CD4-positive, alpha-beta T cell treated with Interleukin-2 at 100 ng/mL for 4 hours (primary cell): ENCODE measurements at places on chromosomes 1 and 21.

DNA sequence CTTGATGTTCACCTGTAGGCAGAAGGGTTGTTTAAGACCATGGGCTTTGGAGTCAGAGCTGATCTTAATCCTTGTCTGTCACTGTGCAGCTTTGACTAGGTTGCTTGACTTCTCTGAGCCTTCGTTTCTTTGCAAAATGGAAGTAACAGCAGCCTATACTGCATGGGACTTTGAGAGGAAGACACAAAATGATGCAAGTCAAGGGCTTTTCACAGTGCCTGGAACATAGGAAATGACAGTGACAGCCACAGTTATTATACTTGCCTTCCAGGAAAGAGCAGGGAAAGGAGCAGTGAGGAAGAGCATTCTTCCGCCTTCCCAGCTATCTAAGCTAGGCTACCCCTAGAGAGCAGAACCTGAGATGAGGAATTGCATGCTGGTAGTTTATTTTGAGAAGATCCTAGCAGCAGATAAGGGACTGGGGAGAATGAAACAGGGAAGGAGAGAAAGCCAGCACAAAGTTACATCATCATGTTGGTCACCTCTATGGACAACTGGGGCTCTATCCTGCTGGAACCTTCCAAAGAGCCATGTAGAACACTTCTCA is 3.1 kb downstream of the CSF3R start:
- no peak for DNase-seq

DNA sequence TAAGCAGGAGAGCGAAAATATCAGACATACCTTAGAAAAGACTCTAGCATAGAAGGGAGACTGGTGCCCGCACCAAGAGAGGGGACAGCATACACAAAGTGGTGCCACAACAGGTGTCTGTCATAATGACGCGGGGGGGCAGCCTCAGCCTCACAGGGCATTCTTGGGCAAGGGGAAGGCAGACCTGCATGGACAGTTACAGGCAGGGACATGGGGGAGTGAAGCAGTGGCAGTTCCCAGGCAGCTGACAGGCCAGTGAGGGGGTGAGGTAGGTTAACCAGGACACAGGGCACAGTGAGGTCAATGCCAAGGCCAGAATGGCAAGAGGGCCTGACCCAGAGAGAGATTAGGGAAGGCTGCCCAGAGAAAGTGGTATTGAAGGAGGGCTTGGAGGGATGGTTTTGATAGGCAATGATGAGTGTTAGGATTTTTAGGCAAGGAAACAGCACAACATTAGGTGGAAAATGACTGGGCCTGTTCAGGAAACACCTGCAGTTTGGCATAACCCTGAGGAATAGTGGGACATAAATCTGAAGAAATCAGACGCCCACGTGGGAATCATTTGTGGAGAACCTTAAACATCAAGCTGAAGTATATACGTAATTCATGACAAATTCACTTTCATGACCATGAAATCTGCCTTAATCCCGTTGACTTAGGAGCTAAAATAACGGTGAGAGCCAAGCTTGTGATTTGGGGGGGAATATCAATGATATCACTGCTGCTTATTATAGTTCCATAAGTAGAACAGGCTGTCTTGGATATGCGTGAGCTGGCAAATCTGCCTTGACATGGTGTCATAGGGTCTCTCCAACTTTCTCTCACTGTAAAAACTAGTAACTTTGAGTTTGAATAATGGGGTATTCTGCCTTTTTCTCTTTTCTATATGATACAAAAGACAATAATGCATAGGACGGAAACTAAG is 8.9 kb downstream of the PTPN14 start:
- DNase-seq, result no peak

GRCh38 chr1:91877574-91878208 is 8.3 kb downstream of the TGFBR3 start:
- no peak for DNase-seq

- DNase-seq, result no peak
These were observed 39.9 kb downstream of the KCNC4 start for GRCh38 chr1:110250008-110250407.

DNA sequence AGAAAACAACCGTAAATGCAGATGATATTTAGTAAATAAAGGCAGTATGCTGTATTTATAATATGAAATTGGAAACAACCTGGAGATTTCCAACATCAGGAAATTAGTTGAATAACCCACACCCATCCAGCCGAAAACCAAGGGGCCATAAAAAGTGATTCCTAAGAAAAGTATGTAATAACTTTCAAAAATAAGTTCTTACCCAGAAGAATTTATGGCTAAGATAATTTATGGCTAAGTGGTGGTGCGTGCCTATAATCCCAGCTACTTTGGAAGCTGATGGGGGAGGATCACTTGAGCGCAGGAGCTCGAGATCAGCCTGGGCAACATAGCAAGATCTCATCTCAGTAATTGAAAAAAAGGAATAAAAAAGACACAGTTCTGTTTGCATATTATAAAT is 43.2 kb downstream of the TMCO4 start:
- no peak for DNase-seq

DNA sequence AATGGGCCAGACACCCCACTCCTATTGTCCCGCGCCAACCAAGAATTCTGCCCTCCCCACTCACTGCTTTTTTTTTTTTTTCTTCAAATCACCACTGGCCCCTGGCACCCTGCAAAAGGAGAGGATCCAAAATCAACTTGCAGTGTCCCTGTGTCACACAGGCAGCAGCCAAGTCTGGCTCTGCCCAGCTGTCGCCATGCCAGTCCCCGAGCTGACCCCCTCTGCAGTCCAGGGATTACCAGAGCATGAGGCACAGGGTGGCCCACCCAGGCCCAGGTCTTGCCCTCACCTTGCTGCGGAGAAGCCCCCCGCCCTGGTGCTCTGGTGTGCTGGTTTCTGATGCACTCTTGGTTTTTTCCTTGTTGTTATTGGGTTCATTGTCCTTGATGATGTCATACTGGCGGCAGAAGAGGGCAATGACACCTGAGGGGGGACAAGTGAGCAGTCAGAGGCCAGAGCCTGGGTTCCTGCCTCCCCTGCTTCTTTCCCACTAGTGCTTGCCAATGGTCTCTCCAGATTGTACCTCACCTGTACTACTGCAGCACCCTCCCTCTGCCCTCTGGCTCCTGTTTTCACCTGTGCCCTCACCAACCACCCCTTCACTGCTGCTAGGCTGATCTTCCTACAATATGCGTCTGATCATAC is 6.2 kb downstream of the FNDC5 start:
- DNase-seq, result no peak

DNA sequence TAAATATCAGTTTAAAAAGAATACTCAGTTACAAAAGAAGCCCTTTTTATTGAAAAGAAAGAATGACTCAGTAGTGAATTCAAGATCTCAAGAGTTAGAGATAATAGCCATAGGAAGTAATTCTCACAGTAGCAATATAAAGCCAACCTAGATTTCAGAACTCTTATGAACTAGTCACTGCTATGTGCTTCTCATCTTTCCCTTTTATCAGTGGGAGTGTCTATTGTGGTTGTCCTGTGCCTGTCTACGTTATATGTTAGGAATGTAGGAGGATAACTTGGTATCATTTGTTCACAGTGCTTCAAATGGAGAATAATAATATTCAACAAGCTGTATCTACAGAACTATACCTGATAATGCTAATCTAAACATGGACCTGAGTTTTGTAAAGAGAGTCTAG is 73.1 kb upstream of the RGS21 start:
- no peak for DNase-seq

GRCh38 chr1:147812799-147813198 is 52.4 kb upstream of the GJA5 start:
- DNase-seq, result no peak

GRCh38 chr1:38360807-38361206 is 314.2 kb upstream of the POU3F1 start:
- DNase-seq, result no peak

GRCh38 chr1:221284028-221284427 is 404.8 kb downstream of the HLX start:
- DNase-seq, result no peak

DNA sequence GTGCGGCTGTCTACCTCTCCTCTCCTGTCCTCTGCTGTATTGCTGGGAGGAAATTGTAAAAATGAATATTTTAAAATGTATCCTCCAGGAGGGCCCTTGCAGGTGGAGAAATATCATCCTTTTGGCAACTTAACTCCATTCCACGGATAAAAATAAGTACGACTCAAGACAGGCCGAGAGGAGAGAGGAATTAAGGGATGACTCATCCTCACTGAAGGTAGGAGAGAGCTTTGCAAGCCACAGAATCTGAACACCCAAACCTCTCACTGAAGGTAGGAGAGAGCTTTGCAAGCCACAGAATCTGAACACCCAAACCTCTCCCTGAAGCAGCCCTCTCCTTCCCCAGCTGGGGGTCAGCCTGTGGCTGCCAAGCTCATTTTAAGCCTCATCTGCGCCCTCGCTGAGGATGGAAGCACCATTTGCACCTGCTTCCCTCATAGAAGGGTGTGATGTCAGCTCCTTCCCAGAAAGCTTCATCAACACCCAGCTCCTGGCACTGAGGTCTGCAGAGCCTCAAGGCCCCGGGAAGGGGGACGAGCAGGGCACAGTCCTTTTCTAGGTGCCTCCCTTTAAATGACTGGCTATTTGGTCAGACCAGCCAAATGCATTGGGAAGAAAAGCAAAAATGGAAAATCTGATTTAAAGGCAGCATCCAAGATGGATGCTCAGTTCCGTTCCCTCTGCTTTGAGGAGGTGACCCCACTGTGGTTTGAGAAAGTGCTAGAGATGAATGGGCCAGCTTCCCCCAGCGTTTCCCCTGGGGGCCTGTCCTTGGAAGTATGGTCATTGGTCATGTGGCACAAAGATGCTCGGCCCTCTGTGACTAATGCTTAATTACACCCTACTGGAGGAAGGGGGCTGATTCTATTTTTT is 12.9 kb upstream of the SELENON start:
- DNase-seq, result no peak

DNA sequence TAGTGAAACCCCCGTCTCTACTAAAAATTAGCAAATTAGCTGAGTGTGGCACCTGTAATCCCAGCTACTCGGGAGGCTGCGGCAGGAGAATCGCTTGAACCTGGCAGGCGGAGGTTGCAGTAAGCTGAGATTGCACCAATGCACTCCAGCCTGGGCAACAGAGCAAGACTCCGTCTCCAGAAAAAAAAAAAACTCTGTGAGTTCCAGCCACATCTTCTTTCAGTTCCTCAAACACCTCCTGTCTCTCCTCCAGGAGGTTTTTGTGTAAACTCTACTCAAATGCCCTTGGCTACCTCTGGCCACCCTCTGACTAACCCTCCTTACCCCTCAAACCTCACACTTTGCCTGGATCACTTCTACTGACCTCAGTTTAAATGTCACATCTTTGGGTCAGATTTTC is 38.1 kb downstream of the RCSD1 start:
- no peak for DNase-seq

DNA sequence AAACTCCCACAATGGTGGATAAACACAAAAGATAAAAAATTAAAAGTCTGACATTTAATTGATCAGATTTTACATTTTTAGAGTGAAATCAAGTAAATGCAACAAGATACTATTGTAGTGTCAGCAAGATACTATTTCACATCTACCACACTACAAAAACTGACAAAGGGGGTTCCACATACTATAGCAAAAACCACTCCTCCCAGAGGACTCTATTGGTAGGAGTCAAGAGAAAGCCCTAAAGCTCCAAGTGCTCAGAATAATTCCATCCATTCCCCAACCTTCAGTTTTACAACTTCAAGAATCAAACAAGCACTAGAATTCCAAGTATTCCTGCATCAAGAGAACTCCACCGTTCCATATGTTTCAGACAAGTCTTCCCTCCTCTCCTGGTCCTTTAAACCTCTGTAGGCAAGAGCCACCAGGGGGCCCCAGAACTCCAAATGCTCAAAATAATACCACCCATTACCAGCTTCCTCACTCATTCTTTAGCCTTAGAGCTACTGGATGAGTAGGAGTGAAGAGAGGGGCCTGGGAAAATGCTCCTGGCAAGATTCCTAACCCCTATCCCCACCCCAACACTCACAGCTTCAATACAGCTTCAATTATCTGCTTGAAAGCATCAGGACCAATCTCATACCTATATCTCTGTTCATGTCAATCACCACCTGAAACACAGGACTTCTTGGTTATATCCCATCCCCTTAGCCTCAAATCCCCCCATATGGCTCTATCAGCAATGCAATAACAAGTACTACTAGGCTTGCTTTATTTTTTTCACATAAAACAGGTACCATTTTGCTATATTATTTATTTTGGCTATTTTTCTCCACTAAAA is 9.9 kb downstream of the TOR1AIP2 start:
- DNase-seq, result peak; percentile 56

- no peak for DNase-seq
These were observed at the start of gene MARK1 for GRCh38 chr1:220527908-220528678. TSS of gene MARK1 (plus strand) at chr1:220528136. CDS start at chr1:220528823, 687 bp downstream.

GRCh38 chr1:203531063-203531462 is 37.1 kb downstream of the OPTC start:
- DNase-seq, result no peak

DNA sequence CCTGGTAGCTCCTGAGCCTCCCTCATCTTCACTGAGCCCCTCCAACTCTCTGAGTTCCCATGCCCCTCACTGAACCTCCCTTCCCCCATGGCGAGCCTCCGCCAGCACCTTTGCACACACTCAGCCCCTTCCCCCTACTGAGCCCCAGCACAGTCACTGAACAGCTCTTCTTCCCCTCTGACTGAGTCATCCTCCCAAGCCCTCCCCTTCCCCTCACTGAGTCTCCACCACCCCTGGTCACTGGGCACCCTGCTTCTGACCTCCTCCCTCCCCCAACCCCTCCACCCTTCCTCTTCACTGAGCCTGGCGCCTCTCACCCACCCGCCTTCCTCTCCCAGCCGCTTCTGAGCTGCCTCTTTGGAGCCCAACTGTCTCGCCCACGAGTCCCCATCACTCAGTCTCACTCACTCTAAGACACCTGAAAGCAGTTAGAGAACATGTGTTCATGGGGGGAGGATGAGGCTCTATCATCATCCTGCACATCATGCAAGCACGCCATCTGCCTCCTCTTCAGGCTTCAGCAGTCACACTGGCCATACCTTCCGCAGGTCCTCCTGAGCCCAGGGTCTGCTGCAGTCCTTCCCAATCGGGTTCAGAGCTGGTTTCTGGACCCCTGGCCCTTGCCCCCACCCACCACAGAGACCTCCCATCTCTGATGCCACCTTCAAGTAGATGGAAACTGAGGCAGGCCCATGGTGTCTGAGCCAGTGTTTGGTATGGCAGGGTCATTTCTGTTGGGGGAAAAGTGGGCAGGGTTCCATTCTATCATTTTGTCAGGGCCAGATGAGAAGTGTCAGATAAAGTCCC is 2.0 kb upstream of the TRNP1 start:
- DNase-seq, result no peak

- no peak for DNase-seq
These were observed 1.4 kb downstream of the LDLRAP1 start for GRCh38 chr1:25544819-25545218.

DNA sequence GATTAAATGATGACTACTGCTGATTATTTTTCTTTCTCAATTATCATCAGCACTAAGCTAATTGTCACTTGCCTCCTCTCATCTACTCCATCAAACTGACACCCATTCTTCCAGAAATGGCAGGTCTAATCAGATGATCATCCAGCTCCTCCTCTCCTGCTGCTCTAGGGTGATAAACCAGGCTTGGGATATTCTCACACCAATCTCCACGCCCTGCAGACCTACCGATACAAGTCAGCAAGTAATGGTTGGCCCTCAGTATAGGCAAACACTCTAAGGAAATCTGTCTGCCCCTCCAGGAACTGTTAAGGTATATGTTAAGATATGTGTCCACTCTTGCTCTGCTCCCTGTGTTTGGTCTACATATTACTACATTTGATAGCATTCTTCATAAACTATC is 36.3 kb upstream of the C1orf21 start:
- DNase-seq, result no peak

- DNase-seq, result no peak
These were observed 593 bp upstream of the DNAJC16 start for GRCh38 chr1:15526021-15526489.
